ENCODE measurements at places on chromosomes 5 and 9. TPM values are rescaled to one million over a fixed set of nuclear protein-coding genes. Genes with fewer than 3 reads are reported as not detected.

GRCh38 chr9:83304686-83305085 lies 233.5 kb downstream of the FRMD3 start:
- DNase-seq, result peak; percentile 81

GRCh38 chr5:169248996-169249395 lies 51.9 kb downstream of the SLIT3 start:
- no peak for DNase-seq

- DNase-seq, result no peak
Measured at GRCh38 chr9:22389271-22389670, 57.4 kb upstream of the DMRTA1 start.

GRCh38 chr5:33711094-33711679 lies 180.6 kb downstream of the ADAMTS12 start:
- no peak for DNase-seq

- no peak for DNase-seq
Measured at GRCh38 chr9:840343-840742, 1.2 kb upstream of the DMRT1 start.

C9orf43 gene
- 1.9 TPM for total RNA-seq

DNA sequence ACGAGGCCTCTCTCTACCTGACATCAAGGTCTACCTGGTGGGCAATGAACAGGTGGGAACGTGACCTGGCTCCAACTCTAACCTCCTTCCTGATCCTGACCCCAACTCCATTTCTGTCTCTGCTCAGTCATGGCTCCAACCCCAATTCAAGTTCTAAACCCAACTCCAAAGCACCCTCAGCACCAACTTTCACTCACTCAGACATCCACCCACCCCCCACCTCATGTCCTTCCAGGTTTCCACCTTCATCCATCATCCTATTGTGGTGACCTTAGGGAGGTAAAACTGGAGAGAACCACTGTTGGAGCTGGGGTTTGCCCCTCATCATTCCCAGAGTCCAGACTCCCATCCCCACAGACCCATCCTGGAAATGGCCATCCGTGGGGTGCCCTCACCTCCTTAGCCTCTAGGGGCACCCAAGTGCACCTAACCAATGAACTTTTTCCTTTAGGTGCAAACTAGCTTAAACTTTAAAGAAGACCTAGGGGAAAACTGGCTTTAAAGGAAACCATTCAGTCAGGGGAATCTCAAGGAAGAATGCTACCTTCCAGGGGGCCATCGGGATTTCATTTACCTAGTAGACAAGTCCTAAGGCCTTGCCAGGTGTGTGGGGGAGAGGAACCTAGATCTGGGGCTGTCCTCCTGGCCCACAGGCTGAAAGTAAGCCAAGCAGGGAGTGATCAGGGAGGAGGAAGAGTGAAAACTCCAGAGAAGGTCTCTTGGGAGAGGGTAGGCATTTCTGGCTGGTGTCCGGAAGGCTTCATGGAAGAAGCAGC lies 11.3 kb downstream of the RGS14 start:
- peak; percentile 30 for DNase-seq

- DNase-seq, result no peak
Measured at GRCh38 chr5:68071282-68071632, 144.3 kb upstream of the PIK3R1 start.

PCDHA1 gene
- not detected for total RNA-seq

- DNase-seq, result no peak
Measured at GRCh38 chr9:113876151-113876992, at the start of gene ZNF618. Gene ZNF618 (plus strand): TSS chr9:113876309. CDS start chr9:113876381, 72 bp downstream.

DNA sequence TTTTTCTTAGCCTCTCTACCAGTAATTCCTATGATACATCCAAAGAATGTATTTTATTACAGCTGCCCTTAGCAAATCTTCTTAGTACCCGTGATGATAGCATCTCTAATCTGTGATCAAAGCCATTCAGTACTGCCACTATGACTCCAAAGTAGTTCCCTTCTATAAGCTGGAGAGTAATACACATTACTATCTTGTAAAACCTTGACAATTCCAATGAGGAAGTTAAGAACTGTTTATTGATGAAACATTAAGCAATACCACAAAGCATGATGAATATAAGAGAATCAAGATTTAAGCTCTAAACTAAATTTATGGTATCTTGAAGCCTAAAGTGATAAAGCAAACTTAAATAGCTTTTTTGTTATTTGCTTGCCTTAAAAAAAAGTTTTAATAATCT lies 86.1 kb downstream of the SMIM23 start:
- DNase-seq, result no peak

- DNase-seq, result no peak
Measured at GRCh38 chr5:40827188-40827977, 7.6 kb downstream of the RPL37 start.

GRCh38 chr9:136686794-136687711 lies at the start of gene AGPAT2:
Gene AGPAT2 (minus strand): TSS chr9:136687457. CDS start chr9:136687357, 100 bp downstream.
- peak; percentile 78 for DNase-seq

GRCh38 chr5:107578051-107578635 lies 92.6 kb downstream of the EFNA5 start:
- DNase-seq, result no peak

DNA sequence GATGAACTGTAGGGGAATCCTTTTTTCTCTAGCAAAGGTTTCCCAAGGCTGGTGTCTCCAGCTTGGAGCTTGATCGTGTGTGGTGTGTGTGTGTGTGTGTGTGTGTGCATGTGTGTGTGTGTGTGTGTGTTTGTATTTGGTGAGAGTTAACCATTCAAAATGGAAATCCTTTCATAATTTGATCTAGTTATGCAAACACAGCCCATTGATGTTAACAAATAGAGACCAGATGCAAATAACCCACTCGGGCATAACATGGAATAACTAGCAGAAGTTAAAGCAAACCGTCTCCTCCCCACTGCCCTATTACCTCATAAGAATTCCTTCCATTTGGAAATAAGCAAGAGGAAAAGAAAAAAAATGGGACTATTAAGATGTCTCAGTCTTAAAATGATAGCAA lies 24.9 kb upstream of the ZSWIM6 start:
- DNase-seq, result no peak

RASEF gene
- 0.23 TPM for total RNA-seq

GPRIN1 gene
- 0.61 TPM for total RNA-seq

GRCh38 chr9:75909776-75910175 lies 19.3 kb downstream of the PCSK5 start:
- peak; percentile 32 for DNase-seq

DNA sequence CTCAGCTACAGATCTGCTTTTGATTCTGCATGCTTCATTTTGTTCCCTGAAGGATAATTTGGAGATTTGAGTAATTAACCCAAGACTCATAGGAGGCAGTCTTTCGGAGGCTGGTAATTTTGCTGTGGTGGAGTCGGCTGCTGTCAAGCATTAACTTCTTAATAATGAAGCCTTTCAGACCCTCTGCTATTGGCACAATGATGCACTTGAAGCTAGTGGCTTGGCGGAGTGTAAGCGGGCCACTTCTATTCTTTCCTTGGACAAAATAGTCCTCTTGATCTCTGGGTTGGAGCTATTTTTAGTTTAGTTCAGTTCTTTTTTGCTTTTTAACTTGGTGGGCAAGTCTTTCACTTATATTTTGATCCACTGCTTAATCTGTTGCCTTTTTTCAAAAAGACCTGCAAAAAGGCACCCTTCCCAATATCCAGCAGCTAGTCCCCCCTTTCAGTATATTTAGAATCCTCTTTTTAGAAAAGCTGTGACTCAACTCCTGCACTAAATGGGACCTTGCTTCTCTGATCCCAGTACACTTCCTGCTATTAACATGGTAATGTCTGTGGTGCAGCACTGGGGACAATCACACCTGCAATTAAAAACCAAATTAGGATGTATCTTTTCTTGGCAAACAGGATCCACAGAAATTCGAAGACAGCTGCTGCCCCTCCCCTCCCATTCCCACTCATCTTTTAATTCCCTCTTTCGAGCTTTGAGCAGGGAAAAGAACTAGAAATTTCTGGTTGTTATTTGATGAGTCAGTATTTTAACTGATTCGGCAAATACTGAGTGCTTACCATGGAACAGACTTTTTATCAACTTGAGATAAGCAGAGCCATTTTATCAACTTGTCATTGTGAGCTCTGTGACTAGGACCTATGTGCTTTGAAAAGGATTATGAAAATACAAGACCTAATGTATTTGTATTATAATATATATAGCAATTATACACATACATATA lies 169.4 kb upstream of the ANKRD55 start:
- DNase-seq, result no peak

CDKN2A gene
- total RNA-seq, result 32.5 TPM

- DNase-seq, result no peak
Measured at GRCh38 chr5:148290271-148291195, 21.7 kb upstream of the SPINK7 start.

SLC27A6 gene
- total RNA-seq, result 2.2 TPM

DNA sequence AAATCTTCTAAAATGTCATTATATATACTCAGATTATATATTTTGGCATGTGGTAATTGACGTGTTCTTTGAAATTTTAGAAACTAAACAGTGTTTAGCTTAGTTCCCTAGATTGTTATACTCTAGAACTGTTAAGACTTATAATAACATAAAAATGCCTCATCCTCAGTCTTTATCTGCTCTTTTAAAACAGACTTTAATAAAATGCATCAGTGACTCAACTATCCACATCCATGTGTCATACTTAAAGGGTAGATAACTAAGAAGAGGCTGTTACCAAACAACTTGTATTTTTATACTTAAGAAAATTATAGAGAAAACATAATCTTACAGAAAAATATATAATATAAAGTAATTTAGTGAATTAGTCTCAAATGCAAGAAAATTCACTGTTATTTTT lies 15.2 kb downstream of the NFIL3 start:
- DNase-seq, result no peak

- no peak for DNase-seq
Measured at GRCh38 chr9:32742296-32742695, 41.0 kb upstream of the TMEM215 start.

DNA sequence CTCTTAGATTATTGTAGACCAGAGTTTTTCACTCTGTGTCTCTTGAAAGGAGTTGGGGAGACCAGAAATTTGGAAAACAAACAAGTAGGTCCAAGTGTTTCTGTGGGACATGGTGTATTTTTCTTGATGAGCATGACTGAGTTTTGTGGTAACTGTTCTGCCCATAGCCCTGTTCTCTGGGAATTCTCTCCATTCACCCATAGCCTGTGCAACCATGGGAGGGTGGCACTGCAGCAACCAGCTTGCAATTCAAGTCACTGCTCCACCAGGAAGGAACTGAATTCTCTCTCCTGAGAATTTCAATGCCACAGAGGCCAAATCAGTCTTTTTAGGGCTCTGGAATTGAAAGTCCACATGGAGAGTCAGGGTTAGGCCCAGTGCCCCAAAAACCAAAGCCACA lies 475.3 kb upstream of the TRPC7 start:
- DNase-seq, result no peak

Data from adrenal gland (tissue), 19 donors.